ENCODE measurements at places on chromosomes 4 and X.

- DNase-seq, result no peak
Observed at GRCh38 chr4:71156616-71157015, 163.2 kb downstream of the DCK start.

DNA sequence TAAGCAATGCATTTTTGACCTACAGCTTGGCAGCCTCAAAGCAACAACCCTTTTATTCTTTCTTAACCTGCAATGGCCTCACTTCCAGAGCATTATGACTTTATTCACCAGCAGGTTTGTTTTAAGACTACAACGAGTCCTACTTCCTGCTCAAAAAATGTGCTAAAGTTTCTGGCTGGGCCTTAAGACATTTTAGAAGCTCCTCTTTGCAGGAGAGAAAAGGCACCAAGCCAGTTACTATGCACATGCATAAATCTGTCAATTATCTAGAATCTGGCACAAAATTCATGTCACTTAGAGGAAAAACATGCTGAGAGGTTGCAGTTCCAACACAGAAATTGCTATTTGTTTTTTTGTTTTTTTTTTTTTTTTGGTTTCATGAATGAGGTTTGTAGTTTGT is 223.0 kb upstream of the EPHA5 start:
- no peak for DNase-seq

GRCh38 chrX:24963823-24964222 is 51.9 kb downstream of the ARX start:
- no peak for DNase-seq

GRCh38 chr4:3283916-3284315 is 8.9 kb upstream of the RGS12 start:
- DNase-seq, result no peak

DNA sequence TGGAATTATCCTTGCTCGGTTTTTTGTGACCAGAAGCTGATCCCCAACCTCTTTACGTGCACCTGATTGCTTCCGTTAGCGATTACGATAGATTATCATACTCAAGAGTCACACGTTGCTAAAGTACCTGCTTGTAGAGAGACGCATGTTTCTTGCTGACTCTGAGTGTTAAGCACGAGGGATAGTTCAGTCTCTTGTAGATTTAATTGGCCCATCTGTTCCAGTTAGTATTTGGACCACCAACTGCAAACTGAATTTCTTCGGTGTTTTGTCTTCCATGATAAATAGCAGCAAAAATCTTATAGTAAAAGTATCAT is 516 bp upstream of the COX18 start:
- DNase-seq, result no peak

- DNase-seq, result no peak
Observed at GRCh38 chr4:78803983-78804382, 27.8 kb downstream of the BMP2K start.

- no peak for DNase-seq
Observed at GRCh38 chrX:1873671-1874070, 258.8 kb downstream of the ASMT start.

DNA sequence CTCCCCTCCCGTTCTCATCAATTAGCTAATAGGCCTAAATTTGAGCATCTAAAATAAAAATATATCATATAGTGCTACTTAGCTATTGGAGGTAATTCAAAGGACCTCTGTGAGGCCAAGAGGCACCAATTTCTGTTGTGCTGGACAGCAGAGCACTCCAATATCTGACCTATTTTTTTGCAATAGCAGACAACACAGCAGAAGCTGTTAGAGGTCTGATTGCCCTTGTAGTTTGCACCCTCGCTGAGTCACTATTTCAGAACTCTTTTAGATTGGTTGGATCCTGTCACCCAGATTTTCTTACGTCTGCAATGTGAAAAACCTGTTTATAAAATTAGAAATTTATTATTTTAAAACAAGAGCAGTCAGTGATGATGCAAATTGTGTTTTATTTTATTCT is 184.1 kb downstream of the CEP135 start:
- no peak for DNase-seq

DNA sequence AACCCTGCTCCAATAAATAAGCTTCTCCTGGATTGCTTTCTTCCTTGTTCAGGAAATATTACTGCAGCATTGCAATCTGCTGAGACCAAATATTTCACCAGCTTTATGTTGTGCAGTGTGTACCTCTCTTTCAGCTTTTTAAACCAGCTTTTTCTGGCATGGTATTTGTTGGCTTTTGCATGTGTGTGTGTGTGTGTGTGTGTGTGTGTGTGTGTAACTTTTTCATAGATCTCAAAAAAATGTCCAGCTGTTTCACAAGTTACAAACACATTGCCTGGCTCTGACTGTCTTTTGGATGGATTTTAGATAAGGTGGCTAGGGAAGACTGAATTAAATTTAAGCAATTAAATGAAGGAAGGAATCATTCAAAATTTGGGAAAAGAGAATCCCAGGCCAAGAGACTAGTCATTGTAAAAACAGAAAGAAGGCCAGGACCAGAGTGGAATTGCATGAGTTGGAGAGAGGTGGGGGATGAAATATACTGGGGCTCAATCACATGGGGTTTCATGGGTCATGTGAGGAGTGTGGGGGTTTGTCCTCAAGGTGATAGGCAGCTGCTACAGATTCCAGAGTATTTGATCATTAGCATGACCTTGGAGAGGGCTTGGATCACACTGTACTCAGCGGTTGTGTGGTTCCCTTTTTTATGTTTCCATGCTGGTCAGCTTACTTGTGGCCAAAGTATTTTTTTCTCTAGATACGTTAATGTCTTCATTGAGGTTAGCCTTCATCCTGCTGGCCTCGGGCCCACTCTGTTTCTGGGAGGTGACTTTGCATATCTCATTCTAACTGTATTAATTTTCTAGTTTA is 357.7 kb upstream of the BOD1L1 start:
- no peak for DNase-seq

DNA sequence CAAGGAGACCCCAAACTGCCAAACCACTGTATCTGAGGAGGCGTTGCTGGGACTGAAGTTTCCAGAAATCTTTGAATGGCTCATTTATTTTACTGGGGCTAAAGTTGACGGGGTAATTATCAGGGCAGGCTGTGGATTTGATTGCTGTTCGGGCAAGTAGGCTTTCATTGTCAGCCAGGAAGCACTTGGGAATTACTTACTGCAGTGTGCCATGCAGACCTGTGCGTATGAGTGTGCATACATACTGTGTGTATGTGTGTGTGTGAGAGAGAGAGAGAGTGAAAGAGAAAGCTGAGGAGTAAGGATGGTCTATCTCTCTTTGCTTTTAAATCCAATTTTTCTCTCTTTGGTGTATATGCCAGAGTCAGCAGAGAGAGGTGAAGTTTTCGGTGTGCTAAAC is 122.7 kb downstream of the NPNT start:
- DNase-seq, result no peak

DNA sequence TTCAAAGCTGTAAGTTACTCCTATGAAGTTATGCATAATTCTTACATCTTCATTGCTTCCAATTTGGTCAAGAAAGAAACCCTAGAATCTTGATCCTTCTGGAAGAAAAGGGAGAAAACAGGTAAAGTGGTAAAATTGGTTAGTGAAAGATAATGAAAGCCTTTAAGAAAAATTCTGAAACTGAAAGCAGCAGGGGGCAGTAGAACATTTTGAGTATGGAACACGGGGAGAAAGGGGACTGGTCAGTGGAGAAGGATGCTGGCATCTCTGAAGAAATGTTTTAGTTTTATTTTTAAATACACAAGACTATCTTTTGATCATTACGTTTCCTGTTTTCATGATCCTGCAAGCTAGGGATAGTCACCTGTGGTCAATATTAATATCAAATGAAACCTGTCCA is 54.3 kb downstream of the SLIT2 start:
- DNase-seq, result peak; percentile 25

DNA sequence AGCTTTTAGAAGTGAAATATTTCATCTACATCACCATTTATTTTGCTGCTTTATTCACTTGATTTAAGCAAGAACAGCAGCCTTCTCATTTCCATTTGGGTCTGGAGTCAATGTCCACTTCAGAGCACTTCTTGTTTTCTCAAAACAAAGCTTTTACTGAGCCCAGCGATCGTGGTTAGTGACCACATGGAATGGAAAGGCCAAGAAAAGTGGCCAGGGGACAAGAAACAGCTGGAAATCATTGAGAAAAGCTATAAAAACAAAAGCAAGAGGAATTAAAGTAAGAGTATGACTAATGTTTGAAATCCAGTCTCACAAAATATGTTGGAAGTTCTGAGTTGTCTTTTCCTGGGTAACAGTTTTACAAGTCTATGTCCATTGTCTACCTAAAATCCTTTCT is 328.4 kb upstream of the INTU start:
- DNase-seq, result no peak

DNA sequence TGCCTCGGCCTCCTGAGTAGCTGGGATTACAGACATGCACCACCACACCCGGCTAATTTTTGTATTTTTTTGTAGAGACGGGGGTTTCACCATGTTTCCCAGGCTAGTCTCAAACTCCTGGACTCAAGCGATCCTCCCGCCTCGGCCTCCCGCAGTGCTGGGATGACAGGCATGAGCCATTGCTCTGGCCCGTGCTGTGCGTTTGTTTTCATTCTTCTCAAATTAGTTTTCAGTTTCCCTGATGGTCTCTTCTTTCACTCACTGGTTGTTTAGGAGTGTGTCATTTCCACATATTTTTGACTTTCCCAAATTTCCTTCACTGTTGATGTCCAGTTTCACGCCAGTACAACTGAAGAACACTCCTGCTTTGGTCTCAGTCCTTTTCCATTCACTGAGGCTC is 31.8 kb downstream of the SH3TC1 start:
- no peak for DNase-seq

DNA sequence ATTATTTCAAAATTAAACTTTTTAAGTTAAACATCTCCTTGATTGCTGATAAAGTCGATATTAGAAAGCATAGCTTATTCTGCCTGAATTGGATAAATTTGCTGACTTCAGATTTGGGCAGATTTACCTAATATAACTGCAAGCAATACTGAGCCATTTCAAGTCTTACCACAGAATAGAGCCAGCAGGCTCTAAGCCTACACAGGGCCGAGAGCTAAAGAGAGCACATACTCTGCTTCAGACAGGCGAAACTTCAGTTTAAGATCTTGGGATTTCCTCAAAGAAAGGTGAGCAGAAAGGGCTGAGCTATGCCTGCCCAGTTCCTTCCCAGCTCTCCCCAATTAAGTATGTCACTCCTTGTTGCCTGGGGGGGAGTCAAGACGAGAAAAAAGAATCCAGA is 240.6 kb upstream of the NOCT start:
- no peak for DNase-seq

- no peak for DNase-seq
Observed at GRCh38 chr4:35653451-35653850, 590.9 kb downstream of the ARAP2 start.

DNA sequence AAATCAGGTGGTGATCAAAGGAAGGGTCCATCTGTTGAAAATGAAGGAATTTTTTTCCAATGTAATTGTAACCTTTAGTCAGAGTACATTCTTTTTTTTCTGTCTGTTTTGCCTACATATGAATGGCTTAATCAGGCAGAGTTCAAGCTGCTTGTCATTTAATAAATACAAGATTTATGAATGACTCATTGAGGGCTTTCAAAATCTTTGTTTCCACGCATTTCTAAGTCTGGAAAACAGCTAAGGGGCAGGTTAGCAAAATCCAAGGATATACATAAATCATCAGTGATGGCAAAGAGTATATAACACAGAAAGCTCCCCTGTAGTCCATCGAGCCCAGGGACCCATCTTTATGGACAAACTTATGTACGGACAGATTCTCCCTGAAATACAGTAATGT is 1.8 kb downstream of the CA5B start:
- DNase-seq, result no peak

DNA sequence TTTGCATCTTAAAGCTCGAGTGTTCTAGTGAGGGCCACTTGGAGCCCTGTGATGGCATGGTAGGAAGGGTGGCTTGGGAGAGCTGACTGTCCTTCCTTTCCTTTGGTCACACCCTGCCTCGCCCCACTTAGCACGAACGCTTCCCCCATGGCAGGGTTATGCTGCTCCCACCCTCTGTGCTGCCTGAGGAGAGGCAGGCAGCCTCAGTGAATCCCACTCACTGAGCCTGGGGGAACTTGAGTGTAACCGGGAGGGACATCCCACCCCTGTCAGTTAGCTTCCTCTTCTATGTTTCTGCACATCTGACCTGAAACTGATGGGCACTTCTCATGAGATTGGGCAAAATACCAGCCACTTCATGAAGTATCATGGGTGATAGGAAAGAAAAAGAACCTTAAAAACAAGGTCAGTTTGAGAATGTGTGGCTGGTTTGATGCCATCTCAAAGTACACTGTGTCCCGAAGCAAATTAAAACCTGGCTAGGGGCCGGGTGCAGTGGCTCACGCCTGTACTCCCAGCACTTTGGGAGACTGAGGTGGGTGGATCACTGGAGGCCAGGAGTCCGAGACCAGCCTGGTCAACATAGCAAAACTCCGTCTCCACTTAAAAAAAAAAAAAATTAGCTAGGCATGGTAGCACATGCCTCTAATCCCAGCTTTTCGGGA is 10.1 kb downstream of the TKTL1 start:
- no peak for DNase-seq

- no peak for DNase-seq
Observed at GRCh38 chr4:121817006-121817405, 6.7 kb downstream of the CCNA2 start.

DNA sequence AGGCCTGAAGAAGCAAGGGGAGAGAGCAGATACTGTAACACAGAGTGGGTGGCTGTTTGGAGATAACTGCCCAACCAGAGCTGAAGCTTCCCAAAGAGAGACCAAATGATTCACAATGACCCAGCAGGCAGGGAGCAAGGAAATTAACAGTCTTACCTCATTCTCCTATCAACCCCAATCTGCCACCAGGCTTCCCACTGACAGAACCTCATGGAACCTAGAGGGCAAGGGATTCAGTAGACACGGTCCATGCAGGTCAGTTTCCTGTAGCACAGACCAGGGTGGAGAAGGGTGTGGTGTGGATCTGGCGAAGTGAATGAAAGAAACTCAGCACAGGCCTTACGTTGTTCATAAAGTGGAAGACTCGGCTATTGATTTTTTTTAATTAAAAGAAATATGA is 60.7 kb upstream of the ALB start:
- DNase-seq, result no peak

GRCh38 chr4:189001971-189002450 is 862.8 kb downstream of the TRIML1 start:
- no peak for DNase-seq

DNA sequence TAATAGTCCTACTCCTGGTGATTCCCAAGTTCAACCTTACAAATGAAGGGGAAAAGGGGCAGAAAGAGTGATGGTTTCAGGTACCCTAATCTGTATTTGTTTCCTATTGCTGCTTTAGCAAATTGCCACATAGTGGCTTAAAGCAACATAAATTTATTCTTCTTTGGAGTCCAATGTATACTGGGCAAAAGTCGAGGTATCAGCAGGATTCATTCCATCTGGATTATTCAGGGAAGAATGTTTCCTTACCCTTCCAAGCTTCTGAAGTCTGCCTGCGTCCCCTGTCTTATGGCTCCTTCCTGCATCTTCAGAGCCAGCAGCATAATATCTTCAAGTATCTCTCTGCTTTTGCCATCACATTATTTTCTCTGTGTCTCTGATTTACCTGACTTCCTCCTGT is 10.3 kb upstream of the BST1 start:
- no peak for DNase-seq
